Stimulated activated CD8-positive, alpha-beta memory T cell treated with anti-CD3 and anti-CD28 coated beads, Interleukin-7, amount 100 ng/mL, for 48 hours (primary cell): ENCODE measurements at places on chromosomes 12 and 14.
A peak's percentile ranks its signal among the peaks of the same experiment; 100 is the strongest.

- no peak for DNase-seq
Measured at GRCh38 chr12:100463661-100464060, 10.0 kb upstream of the NR1H4 start.

GRCh38 chr12:75628511-75628910 is 117.1 kb upstream of the KRR1 start:
- no peak for DNase-seq

- DNase-seq = peak; percentile 6
Measured at GRCh38 chr12:7162691-7163114, 26.8 kb upstream of the PEX5 start.

DNA sequence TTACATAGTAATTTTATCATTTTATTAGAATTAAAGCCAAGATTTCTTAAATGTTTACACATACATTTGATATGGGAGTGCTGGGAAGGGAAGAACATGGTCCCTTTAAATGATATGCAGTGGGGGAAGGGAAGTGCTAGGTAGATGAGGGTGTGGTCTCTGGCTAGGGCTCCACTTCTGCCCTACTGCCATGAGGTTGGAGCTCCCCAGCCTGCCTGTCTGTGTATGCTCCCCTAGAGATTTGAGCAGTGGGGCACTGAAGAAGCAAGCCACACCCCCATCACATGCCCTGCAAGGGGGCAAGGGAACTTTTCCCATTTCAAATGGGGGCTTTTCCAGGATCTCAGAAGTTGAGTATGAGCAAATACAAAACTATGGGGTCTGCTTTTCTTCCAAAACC is 25.5 kb downstream of the CLECL1 start:
- no peak for DNase-seq

- DNase-seq = no peak
Measured at GRCh38 chr12:106130474-106131113, 8.2 kb downstream of the NUAK1 start.

DNA sequence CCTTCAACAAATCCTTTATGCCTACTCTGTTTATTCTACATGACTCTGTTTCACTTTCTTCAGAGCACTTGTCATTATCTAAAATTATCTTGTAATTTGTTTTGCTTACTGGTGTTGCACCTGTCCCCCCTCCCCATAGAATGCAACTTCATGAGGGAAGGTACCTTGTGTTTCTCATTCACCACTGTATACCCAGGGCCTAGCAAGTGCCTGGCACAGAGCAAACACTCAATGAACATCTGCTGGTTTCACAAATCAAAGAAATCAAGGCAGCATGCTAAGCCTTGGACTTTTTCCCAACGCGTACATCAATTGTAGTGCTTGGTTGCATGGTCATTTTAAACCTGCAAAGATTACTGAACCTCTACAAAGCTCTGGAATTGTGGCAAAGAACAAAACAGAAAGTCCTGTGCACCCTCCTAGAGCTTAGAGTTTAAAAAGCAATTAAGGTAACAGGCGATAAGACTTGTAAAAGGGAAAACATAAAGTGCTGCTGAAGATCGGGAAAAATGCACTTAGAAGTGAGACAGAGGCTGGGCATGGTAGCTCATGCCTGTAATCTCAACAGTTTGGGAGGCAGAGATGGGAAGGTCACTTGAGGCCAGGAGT is 479.1 kb downstream of the MED13L start:
- no peak for DNase-seq

- DNase-seq = no peak
Measured at GRCh38 chr14:84566109-84566508, 963.8 kb upstream of the FLRT2 start.

DNA sequence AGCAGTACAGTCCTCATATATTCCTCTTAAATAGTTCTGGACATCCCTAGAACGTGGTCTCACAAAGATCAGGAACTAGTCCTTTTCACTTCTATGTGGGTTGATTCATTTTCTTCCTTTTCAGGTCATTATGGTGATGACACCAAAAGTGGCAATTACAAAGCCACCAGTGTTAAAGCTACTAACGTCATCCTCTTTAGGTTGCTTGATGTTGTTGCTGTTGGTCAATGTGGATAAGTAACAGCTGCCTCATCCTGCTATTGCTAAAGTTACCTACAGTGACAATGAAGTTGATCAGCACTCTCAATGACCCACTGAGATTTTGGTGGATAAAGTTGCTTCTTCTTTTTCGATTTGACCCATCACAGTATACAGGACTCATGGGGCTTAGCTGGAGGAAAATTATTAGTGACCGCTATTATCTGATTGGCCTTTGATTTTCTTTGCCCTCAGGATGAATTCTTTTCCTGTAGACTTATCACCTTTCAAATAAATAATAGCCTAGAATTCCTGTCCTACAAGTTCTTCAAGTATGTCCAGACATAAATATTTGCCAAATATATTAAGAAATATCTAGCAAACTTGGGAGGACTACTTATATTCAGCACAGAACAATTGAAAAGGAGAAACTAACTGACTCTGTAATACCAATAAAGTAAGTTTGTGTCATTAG is 54.0 kb upstream of the ATP2B1 start:
- DNase-seq = no peak

DNA sequence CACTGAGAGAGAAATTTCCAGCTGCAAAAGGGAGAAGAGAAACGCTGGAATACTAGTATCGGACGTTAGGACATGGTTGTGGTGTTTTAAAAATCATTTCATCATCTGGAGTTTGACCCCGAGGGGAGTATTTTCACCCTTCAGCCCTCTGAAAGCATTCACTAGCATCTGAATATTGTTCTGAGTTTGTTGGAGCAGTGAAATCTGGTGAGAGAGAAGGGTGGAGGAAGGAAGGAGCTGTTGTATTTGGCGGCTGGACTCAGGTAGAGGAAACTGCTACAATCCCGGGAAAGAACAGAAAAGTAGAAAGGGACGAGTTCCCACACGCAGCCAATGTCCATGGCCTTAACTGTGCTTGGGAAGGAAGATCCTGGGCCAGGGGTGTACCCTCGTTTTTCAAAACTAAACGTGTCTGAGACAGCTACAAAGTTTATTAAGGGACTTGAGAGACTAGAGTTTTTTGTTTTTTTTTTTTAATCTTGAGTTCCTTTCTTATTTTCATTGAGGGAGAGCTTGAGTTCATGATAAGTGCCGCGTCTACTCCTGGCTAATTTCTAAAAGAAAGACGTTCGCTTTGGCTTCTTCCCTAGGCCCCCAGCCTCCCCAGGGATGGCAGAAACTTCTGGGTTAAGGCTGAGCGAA is 896 bp upstream of the CDKN1B start:
- DNase-seq = no peak

GRCh38 chr12:11840366-11840765 is 190.9 kb downstream of the ETV6 start:
- DNase-seq = no peak

DNA sequence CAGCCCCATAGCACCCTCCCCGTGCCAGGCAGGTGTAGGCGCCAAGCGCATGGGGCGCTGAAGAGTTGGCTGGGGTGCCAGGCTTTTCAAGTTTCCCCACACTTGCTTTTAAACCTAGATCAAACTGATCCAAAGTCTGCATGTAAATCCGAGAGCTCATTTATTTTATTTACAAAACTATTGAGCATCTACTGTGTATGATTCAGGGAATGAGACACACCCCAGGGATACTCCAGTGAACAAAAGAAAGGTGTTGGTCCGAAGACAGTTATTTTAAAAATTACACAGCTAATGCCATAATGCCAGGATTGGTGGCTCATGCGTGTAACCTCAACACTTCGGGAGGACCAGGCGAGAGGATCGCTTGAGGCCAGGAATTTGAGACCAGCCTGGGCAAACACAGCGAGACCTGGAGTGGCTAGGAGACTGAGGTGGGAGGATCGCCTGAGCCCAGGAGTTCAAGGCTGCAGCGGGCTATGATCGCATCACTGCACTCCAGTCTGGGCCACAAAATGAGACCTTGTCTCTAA is 780 bp upstream of the SLC41A2 start:
- no peak for DNase-seq

DNA sequence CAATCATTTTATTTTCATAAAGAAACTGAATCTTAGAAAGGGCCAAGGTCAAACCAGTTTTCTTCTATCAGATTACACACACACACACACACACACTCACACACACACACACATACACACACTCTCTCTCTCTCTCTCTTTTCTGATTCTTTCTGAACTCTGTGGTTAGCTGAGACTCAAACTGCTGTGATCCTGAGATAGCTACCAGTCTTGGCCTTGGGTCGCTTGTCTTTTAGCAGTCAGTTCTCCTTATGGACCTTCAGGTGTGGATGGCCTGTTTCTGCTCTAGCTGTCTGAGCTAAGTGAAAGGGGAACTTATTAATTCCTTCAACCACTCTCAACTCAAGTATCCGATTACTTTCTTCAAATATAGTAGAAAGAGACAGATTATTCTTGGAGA is 145.1 kb downstream of the GRIP1 start:
- DNase-seq = no peak

DNA sequence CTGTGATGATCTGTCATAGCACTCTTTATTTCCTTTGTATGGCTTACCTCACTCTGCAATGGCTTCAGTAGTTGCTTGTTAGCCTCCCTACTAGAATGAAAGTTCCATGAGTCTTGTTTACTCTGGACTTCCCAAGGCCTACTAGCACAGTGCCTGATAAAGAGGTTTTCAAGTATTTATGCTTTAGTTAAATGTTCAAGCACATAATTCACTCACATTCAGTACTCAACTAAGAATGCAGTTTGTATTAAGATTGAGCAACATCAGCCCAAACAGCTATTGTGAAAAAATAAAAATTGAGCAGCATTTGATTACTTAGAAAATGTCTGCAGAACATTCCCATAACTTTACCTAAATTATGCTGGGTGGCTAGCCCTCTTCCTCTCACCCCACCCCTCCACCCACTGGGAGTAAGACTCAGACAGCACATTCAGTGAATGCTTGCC is 158.9 kb upstream of the AMIGO2 start:
- DNase-seq = no peak

DNA sequence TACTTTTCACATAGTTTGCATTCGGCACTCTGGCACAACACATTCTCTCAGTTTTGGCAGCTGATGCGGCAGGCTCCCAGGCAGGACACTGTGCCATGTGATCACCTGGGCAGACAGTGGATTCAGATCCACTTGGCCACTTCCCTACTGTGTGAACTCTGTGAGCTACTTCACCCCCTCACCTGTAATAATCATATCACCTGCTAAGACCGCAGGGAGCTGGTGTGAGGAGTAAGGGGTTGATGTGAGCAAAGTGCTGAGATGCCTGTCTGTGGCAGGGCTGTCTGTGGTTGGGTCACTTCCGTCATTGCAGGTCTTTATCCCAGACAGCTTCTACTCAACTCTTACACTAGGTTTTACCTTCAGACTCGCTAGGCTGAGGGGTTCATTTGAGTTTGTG is 50.4 kb upstream of the AMN start:
- DNase-seq = no peak

DNA sequence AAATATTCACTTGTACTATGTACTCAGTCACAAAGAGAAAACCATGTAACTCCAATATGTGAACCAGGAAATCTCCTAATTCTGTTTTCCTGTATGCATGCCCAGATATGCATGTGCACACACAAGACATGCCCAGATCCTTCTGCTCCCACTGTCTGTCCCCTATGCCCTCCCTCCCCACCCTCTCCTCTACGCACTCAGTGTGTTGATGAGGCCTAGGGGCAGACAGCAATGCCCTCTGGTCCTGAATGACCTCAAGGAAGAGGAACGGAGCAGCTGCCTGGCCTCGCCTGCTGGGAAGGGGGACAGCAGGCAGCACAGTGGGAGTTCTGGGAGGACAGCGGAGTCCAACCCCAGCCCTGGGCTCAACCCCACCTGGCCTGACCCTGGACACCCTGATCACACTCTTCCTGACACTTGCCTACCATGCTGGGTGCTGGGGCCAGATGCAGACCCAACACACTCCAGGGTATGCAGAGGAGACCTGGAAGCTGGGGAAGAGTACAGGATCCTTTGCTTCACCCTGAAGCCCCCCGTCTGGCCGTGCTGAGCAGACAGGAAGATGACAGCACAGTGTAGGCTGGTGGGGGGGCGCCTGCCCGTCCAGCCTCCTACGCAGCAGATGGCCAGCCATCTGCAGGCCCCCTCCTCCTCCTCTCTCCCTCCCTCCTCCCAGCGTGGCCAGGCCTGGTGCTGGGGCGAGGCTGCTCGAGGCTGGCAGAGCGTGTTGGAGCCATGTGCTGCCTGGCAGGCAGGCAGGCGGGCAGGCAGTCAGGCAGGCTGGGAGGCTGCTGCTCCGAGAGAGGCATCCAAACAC is 106.6 kb upstream of the NCOR2 start:
- no peak for DNase-seq

DNA sequence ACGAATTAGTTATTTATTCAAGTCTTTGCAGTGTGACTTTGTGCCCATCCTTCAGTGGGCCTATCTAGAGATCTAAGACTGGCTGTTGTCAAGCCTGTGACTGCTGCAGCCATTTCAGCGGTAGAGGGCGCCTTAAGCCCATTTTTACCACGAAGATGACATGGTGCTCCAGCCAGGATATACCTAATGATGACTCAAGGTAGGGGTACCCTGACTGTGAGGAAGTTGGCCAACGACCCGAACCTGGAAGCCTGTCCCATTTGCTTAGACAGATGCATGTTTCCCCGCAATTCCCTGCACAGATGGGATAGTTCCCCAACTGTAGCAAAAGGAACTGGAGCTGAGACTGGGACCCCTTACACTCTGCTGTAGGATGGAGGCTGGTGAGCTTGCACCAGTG is 41.3 kb downstream of the RAB3IP start:
- no peak for DNase-seq

- DNase-seq = no peak
Measured at GRCh38 chr12:57270966-57271470, 20.0 kb upstream of the STAC3 start.

- DNase-seq = no peak
Measured at GRCh38 chr12:6552140-6552551, 3.7 kb downstream of the IFFO1 start.

- DNase-seq = peak; percentile 29
Measured at GRCh38 chr14:100147181-100147631, 12.2 kb downstream of the DEGS2 start.

DNA sequence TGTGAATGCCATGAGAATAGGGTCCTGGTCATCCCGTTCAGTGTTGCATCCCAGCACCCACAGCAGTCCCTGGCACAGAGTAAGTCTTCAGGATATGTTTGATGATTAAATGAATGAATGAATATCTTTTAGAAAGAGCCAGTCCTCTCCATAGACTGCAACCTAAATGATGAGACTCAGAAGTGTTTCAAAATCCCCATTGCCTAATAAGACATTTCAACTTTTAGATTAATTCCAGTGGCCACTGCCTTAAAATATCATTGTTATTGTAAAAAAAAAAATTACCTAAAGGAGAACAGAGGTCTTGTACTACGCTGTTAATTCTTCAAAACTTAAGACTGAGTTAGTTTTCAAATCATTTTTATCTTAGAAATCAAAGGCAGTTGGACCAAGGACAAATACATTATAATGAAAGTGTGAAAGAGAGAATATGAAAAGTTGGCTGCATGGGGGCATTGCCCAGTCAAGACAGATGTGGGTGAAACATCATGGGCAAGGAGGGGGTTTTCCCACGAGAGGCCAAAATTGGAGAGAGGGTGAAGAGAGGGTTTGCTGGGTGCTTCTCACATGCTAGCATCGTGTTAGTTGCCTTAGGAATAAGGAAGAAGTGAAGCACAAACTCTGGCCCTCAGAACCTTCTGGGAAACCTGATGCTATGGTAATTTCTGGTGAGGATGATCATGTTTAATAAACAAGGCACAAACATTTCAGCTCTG is 26.3 kb upstream of the CPM start:
- peak; percentile 8 for DNase-seq
